ENCODE measurements at places on chromosomes 7 and 10.

DNA sequence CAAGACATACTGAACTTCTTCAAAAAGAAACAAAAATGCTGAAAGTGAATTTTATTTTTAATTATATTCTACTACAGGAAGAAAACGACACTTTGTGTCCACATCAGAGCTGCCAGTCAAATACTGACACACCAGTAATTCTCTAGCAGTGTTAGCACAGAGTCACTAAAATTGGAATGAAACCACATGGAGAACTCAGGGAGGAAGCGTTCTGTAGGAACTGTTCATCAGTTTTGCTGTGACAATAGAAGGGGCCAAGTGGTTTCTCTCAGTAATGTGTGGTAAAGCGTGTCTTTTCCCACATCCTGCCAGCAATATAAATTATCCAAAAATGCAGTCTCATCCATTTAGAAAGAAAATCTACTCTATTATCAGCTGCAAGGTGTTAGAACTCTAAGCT lies 683.3 kb downstream of the GRM8 start:
- no peak for DNase-seq

- no peak for DNase-seq
Observed at GRCh38 chr7:49763791-49764190, 9.6 kb upstream of the VWC2 start.

DNA sequence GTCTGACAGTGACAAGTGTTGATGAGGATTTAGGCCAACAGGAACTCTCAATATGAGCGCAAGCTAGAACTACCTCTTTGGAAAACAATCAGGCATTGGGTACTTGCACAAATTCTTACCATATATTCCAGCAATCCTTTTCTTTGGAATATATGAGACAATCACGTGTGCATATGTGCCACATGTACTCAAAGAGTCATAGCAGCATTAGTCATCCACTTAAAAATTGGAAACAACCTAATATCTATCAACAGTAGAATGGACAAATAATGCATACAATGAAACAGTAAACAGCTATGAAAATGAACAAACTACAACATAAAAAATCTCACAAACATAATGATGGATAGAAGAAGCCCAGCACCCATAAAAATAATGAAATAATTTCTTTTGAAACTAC lies 179.7 kb downstream of the GLI3 start:
- no peak for DNase-seq

GRCh38 chr10:26556748-26557640 lies 118.9 kb downstream of the APBB1IP start:
- peak; percentile 61 for DNase-seq

GRCh38 chr10:131802996-131803395 lies 97.8 kb upstream of the PPP2R2D start:
- no peak for DNase-seq

- no peak for DNase-seq
Observed at GRCh38 chr7:44845451-44845850, 2.4 kb downstream of the H2AZ2 start.

GRCh38 chr10:83078160-83078559 lies 1061.1 kb upstream of the GHITM start:
- no peak for DNase-seq

GRCh38 chr7:77538281-77539212 lies 1.5 kb downstream of the PTPN12 start:
- DNase-seq, result peak; percentile 92

GRCh38 chr10:77644557-77645243 lies 7.1 kb upstream of the KCNMA1 start:
- peak; percentile 44 for DNase-seq

GRCh38 chr7:20796500-20796899 lies 9.8 kb upstream of the SP8 start:
- DNase-seq, result no peak

DNA sequence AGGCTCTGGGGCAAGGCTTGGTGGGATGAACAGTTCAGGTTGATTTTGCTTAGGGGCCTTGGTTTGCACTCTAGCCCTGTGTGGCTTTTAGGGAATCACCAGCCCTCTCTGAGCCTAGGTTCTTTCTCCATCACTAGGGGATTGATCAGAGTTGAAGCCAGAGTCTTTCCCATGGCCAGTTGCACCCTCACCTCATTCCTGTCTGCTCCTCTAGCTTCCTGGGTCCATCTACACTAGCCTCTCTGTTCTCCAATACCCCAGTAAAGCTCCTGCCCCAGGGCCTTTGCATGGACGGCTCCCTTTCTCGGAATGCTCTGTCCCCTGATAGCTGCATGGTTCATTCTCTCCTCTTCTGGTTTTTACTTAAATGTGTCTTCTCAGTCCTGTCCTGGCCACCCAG lies 40.4 kb downstream of the SORCS3 start:
- no peak for DNase-seq

GRCh38 chr10:128712661-128713400 lies 586.6 kb upstream of the MKI67 start:
- no peak for DNase-seq

- DNase-seq, result peak; percentile 69
Observed at GRCh38 chr7:91565499-91566401, 301.5 kb downstream of the FZD1 start.

DNA sequence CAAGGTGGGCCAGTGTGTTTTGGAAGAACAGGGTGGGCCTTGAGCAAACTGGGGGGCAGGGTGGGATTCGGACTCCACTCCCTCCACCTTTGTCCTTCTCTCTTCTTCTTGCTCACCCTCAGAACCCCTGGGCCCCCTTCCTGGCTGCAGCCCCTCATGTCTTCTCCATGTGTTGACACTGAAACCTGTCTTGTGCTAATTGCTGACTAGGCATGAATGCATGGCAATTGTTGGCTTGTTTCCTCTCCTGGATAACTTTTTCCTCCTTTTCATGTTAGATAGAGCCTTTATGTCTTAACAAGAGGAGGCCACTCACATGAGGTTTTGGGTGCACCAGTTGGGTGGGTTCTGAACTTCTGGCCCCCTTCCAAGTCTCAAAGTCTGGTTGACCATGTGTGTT lies 181.6 kb upstream of the MKI67 start:
- no peak for DNase-seq

- DNase-seq, result peak; percentile 43
Observed at GRCh38 chr7:2515424-2516193, 4.0 kb upstream of the LFNG start.

GRCh38 chr7:74282748-74283459 lies 6.3 kb upstream of the CLIP2 start:
- no peak for DNase-seq

DNA sequence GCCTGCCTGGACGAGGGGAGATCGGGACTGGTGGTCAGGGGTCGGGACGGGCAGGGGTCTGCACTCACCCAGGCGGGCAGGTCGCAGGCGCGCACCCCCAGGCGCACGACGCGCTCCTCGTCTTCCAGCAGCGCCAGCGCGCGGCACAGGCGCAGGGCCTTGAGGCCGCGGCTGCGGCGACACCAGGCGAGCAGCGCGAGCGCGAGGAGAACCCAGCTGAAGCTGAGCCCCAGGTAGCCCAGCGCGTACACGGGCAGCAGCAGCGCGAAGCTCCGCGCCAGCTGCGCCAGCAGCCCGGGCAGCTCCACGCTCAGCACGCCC lies 328 bp downstream of the ESYT2 start:
- peak; percentile 85 for DNase-seq

- no peak for DNase-seq
Observed at GRCh38 chr10:78964952-78965633, 103.7 kb upstream of the ZMIZ1 start.

DNA sequence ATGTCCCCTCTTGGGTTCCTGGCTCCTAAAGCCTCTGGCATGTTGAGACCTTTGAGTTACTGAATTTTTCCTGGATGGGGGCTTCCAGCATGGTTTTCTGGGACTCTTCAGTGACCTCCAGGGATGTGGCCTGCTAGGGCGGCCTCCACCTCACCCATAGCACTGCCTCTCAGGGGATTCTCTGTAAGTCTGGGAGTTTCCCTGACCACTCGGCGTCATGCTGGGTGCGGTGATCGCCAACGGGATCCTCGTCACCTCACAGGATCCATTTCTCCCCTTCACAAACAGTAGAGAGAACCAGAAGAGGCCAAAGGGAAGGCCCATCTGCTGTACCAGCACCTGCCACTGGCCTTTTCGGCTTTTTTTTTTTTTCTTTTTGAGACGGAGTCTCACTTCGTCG lies 84.3 kb downstream of the NPTX2 start:
- no peak for DNase-seq

GRCh38 chr10:121813211-121813815 lies 114.5 kb downstream of the ATE1 start:
- peak; percentile 26 for DNase-seq

DNA sequence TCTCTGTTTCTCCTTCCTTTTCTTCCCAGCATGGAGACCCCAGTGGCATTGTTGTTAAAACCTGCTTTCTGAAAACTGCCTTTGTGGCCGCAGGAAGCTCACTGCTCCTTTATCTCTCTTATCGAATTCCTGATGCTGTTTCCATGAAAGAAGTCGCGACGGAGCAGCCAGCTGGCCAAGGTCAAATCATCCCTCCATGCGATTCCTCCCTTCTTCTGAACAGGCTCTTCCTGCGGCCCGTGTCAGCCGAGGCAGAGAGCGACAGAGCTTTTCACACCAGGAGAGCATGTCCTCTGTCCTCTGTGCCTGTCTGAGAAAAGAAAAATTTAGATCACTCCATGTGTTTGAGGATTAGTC lies 242.1 kb upstream of the PITRM1 start:
- DNase-seq, result no peak

Measured in AG10803 (cell line).